SHP77 (cell line): ENCODE measurements at places on chromosomes 6 and 20.
A peak's percentile ranks its signal among the peaks of the same experiment; 100 is the strongest.

- DNase-seq = no peak
Measured at GRCh38 chr6:136073216-136073615, 176.9 kb downstream of the MTFR2 start.

GRCh38 chr20:46221256-46221833, 87.0 kb downstream of the CDH22 start:
- DNase-seq = no peak

DNA sequence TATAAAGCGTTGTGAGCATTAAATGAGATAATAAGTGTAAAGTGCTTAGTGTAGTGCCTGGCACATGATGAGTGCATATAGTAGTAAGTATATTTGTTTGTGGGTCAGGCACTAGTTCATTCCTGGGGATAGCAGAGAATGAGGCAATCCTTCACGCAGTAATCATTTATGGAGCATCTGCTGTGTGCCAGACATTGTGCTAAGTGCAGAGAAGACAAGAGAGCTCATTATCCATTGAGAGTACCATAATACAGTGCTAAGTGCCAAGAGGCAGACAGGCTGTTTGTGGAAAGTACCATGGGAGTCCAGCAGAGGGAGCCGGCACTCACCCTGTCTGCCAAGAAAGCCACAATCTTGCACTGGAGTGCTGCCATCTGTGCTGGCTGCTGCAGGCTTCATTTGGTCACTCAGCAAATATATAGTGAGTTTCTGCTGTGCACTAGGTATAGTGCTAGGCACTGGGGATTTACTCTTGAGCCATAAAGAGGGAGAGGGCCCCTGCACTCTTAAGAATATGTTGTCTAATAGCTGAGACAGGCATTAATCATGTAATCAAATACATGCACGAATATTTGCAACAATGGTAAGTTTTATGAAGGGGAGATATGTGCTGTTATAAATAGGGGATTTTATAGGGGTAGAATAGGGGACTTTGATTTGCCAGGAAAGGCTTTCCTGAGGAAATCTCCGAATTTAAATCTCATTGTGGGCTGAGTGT, 12.9 kb upstream of the MROH8 start:
- peak; percentile 24 for DNase-seq

GRCh38 chr6:155177363-155177961, 86.4 kb upstream of the CLDN20 start:
- peak; percentile 41 for DNase-seq

GRCh38 chr6:110560239-110561007, 84.0 kb upstream of the SLC22A16 start:
- no peak for DNase-seq

GRCh38 chr6:157137501-157137900, 185.8 kb downstream of the TMEM242 start:
- DNase-seq = no peak

- DNase-seq = no peak
Measured at GRCh38 chr20:35698298-35699126, 640 bp downstream of the NFS1 start.

- DNase-seq = no peak
Measured at GRCh38 chr6:2714111-2714895, 36.4 kb downstream of the MYLK4 start.

DNA sequence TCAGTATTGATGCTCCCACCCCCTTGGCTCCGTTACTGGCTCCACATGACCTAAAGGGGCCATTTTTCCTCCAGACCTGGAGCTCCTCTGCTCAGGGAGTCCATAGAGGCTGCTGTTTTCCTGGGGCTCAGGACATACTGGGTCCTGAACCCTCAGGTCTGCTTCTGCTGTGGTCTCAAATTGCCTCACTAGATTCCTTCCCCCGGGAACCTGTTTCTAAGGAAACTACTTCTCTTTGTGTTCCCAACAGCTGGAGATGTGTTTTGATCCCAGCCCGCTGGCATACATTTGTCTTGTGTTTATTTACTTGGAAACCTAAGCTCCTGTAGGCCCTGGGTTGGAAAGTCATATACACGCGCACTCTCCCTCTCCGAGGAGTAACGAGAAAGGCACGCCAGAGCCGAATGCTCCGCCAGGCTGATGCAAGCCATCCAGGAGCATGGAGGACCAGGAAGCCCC, 222.8 kb downstream of the UST start:
- DNase-seq = no peak

- no peak for DNase-seq
Measured at GRCh38 chr6:161479376-161479775, 205.5 kb upstream of the AGPAT4 start.

DNA sequence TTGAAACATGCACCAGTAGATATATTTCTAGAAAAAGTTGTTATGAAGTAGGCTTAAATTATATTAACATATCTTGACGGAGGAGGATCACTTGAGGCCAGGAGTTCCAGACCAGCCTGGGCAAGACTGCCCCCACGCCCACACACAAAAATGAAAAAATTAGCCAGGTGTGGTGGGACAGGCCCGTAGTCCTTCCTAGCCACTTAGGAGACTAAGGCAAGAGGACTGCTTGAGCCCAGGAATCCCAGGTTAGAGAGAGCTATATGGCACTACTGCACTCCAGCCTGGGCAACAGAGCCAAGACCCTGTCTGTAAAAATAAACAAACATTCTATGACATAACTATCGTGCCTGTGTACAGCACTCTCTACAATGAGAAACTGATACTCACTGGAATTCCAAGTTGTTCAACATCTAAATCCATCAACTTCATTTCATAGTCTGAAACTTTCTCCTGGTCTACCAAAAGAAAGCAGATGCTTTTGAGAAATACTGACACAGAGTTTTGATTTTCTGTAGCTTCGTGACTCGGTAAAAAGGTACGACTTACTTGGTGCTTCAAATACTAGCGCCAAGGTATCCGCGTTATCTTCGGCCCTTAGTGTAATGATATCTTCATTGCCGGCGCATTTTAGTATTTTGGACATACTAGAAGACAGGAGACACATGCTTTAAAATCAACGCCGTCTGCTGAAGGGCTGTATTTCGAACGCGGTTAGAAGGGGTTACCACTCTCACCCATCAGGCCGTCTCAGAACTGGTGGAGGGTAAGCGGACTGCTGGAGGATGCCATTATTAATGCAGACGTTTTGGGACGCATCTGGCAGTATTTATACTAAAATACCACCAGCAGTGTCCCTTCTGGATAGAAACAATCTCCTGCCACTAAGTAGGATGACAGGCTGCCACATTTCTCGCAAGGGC, 1.3 kb downstream of the PCNA start:
- DNase-seq = no peak

DNA sequence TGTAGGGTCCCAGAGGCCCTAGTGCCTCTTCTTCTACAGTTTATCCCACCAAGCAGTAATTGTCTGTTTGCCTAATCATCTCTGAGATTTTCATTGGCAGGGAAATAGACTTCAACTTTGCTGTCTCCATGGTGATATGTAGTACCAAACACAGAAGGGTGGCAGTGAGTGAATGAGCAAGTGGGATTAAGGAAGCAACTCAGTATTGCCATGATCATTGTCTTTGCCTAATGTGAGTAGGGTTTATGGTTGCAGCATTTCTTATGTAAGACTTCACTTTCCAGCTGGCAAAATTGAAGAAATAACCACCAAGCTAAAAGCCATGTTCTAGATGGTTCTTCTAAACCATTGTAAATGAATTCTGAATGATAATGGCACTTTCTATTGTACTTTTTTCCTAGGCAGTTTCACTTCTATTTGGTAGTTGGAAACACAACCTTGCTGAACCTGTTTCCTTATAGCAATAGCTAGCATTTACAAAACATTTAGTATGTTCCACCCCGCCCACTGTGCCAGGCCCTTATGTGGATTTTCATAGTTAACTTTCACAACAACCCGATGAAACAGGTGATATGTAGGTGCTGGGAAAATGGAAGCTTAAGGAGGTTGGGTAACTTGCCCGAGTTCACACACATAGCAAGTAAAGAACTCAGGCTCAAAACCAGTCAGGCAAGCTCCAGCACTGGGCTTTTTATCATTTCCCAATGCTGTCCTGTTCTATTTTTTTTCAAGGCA, 32.0 kb downstream of the ZC2HC1B start:
- DNase-seq = no peak

DNA sequence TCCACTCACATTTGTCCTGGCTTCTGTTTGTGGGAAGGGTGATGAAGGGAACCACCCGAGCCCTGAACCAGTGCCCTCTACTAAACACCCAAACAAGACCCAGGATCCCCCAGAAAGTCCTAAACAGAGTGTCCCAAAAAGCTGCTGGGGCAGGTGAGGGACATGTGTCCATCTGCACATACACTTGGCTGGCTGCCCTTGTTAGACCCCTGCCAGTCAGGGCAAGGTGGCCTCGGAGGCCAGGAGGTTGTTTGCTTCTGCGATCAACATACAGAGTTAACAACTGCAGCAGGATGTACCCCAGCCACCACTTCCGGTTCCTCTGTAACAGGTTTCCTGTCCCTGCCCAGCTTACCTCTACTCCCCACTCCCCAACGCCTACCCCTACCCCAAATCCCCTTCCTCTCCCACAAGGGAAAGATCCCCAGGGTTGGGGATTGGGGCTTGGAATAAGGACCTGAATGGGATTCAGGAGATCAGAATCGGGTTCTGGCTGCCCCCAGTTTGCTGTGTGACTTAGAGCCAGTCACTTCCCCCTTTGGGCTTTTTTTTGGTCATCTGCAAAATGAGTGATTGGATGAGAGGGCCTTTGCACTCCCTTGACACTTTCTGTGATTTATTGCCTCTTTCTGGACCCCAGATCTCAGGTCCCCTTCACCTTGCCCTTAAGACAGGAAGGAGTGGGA, 13.9 kb downstream of the DEF6 start:
- DNase-seq = no peak

DNA sequence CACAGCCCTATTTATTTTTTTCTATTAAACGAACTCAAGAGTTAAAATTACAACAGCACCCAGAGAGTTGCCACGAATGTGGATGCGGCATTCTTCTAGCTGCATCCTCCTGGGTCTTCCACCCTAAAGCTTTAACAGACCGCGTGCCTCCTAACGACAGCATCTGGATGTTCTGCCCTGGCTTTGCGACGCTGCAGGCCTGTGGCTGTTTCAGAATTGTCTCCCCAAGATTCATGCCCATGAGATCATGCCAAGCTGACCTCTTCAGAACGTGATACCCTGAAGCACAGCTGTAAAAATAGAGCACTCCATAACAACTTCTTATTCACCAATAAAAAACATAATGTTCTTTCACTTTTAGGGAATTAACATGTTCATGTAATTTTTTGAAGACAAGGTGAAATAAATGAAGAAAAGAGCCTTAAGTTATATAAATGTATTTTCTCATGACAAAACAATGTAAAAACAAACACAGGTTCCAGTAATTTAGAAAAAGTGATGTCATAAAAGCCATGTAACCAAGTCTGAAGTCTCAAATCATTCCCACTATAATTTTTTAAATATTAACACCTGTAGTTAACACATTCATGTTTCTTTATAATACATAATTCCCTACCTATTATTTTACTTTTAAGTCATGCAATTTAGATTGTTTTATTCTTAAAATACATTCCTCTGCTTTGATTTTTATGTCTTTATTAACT, 26.5 kb downstream of the HIVEP2 start:
- peak; percentile 69 for DNase-seq

DNA sequence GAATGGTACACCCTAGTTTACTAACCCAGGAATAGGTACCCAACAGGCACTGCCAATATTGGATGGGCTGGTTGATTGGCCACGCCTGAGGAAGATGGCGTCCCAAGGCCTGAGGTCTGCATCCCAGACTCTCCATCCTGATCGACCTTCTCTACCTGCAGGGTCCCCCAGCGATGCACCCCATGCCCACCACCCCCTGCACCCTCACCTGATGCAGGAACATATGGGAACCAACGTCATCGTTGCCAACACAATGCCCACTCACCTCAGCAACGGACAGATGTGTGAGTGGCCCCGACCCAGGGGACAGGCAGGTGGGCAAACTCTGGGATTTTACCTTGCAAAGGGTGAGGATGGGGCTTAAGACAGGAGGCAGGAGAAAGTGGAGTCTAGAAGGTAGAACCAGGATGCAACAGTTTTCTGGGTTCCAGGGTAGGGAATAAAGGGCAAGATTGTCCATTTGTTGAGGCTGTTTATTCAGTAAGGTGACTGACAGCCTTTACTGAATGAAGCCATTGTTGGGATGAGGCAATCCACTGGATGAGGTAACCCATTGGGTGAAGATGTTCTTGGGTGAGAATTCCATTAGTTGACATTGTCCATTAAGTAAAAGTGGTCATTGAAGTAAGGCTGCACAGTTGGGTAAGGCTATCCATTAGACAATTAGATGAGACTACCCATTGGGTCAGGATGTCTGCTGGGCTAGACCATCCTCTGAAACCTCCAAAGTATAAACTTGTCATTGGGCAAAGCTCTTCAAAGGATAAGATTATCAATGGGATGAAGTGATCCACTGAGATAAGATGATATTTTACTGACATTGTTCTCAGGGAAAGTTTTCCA, 47.3 kb upstream of the TTPAL start:
- no peak for DNase-seq

DNA sequence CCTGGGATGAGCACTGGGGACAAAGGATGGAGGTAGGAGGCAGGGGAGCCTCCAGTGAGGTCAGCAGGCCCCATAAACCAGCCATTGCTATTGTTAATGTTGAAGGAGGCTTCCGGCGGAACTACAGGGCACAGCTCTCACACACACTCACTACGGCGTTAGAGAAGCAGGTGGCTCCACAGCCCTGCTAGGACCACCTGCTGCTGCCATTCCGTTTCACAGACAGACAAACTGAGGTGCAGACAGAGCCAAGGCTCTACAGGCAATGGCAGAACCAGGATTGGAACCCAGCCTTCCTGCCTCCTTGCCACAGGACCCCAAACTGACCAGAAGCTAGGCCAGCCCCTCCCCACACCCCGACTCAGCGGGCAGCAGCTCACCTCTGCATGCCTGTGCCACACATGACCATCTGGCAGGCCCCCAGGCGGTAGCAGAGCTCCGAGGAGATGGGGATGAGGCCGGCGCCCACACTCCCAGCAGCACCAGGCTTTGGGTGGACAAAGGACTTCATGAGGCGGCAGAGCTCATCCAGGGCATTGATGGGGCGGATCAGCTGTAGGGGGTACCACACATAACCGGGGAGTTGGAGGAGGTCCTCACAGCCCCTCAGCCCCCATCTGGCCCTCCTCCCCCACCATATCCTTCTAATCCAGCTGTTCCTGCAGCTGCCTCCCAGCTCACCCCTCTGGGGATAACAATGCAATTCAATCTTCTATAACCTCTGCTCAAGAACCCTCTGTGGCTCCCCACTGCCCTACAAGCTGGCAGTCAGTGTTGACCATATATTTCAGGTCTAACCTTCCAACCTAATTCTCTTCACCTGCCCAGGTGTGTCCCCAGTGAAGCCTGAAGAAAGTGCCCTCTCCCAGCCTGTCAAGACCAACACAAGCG, 198.5 kb downstream of the PREX1 start:
- no peak for DNase-seq

GRCh38 chr6:2998998-2999617, 586 bp upstream of the NQO2 start:
- no peak for DNase-seq
